ENCODE measurements at places on chromosomes 4 and X. TPM values are rescaled to one million over a fixed set of nuclear protein-coding genes. Genes with fewer than 3 reads are reported as not detected.

GRCh38 chr4:35695421-35695820, 548.9 kb downstream of the ARAP2 start:
- no peak for DNase-seq

DNA sequence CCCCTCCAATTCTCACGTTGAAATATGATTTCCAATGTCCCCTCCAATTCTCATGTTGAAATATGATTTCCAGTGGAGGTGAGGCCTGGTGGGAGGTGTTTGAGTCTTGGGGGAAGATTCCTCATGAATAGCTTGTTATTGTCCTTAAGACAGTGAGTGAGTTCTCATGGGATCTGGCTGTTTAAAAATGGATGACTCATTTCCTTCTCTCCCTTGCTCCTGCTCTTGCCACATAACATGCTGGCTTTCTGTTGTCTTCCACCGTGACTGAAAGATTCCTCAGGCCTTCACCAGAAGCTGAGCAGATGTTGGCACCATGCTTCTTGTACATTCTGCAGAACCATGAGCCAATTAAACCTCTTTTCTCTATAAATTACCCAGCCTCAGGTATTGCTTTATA, 346.8 kb upstream of the TECRL start:
- no peak for DNase-seq

DNA sequence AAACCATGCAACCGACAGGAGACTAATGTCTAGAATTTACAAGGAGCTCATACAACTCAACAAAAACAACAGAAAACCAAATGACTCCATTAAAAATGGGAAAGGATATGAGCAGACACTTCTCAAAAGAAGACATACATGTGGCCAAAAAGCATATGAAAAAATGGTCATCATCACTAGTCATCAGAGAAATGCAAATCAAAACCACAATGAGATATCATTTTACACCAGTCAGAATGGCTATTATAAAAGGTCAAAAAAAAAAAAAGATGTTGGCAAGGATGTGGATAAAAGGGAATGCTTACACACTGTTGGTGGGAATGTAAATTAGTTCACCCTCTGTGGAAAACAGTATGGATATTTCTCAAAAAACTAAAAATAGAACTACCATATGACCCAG, 50.5 kb upstream of the CHRDL1 start:
- no peak for DNase-seq

GRCh38 chr4:184655889-184656869, 6.6 kb downstream of the PRIMPOL start:
- no peak for DNase-seq

The AMBN gene
- total RNA-seq: not detected

The FAT4 gene
- total RNA-seq: 25.1 TPM

DNA sequence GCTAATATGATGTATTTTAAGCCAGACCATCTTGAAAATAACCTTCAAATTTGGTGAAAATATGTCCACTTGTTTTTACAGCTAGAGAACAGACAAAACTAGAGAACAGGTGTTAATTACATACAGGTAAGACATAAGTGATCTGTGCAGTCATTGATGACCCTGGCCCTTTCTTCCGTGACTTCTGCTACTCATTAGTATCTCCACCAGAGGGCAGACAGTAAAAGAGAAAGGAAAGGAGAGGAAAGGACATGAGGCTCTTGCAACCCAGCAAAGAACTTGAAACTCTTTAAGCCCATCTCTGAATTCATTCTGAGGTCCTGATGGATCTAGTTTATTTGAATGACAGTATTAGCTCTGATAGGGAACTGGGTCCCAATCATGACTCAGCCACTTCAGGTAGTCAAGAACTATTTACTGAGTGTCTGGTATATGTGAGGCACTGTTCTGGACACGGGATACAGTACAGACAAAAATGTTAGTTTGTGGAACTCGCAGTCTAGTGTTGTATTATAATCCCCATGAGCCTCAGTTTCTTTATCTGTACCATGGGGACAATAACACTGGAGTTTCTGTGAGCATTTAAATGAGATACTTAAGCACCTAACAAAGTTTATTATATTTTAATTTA, 121.0 kb upstream of the TEX13D start:
- no peak for DNase-seq

GRCh38 chrX:151085207-151085606, 91.2 kb upstream of the GPR50 start:
- no peak for DNase-seq

DNA sequence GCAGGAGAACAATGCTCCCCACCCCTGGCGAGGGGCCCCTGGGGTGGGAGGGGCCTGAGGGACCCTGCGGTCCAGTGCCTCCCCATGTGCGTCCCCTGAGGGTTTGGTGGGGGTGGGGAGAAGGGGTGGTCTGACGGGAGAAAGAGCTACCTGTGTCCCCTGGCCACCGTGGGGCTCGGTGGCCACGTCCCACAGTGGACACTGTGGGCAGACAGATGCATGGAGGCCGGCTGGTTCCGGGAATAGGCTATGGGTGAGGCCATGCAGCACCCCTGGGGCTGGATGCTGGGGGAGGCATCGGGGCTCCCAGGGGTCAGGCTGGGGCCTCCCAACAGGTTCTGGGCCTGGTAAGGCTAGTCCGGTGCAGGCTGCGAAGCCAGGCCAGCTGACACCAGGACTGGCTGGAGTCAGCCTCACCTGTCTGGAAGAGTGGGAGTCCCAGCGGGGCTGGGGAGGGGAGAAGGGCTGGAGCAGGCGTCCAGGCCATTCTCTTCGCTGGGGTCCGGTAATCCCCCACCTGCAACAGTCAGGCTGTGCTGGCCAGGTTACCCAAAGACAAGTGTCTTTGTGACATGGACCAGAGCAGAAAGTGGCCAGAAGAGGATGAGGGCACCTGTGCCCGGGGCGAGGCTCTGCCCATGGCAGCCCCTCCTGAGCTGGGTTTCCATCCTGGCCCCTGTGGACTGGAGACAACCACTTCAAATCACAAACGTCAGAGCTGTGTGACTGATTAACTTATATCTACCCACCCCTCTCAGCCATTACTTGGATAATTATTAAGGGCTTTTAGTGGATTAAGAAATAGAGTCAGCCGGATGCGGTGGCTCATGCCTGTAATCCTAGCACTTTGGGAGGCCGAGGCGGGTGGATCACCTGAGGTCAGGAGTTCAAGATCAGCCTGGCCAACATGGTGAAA, 1.4 kb upstream of the FAM53A start:
- DNase-seq: peak; percentile 24

- DNase-seq: no peak
Measured at GRCh38 chr4:100461807-100462605, 55.8 kb downstream of the EMCN start.

DNA sequence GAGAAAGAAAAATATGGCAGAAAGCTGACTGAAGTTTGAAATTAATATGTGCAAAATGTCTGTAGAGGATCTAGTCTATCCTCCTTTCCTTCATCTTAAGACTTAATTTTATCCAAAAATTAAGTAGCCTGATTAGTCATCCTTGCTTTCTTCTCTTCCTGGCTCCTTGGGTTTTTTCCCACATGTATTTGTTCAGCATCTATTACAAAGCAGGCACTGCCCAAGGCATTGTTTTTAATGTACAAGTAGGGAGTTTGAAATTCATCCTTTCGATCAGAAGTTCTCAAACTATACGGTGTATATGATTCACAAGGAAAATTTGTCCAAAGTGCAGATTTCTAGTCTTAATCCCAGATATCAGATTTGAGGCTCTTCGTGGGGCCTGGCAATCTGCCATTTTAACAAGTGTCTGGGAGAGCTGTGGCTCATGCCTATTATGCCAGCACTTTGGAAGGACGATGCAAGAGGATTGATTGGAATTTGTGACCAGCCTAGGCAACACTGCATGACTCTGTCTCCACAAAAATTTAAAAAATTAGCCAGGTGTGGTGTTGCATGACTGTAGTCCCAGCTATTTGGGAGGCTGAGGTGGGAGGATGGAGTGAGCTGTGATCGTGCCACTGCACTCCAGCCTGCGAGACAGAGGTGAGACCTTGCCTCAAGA, 19.4 kb upstream of the YTHDC1 start:
- DNase-seq: no peak

The CPLX1 gene
- 15.1 TPM for total RNA-seq

The SMR3B gene
- not detected for total RNA-seq

The IL1RAPL1 gene
- 6.2 TPM for total RNA-seq

DNA sequence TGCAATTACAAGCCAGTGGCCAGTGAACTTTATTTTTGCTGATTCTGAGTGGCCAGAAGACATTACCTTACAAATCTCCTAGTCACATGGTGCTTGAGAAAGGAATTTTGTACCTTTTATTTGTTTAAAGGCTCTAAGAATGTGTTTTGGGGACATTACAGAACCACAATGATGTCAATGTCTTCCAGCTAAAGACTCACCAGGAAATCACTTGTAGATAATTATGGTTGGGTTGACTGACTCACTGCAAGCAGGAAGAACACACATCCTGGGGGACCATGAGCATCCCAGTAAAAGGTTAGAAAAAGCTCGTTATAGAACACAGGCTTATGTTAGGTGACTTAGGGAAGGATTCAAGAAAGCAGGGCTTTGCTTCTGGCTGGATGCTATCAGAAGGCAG, 119.4 kb upstream of the FAM9B start:
- no peak for DNase-seq

GRCh38 chr4:59222221-59222620, 1977.9 kb upstream of the ADGRL3 start:
- DNase-seq: no peak

- no peak for DNase-seq
Measured at GRCh38 chr4:53536328-53536727, 55.0 kb downstream of the LNX1 start.

GRCh38 chr4:108953941-108954340, 191.1 kb upstream of the ETNPPL start:
- no peak for DNase-seq

The NSUN7 gene
- total RNA-seq: 12.2 TPM

The EXOC1L gene
- not detected for total RNA-seq

- DNase-seq: no peak
Measured at GRCh38 chr4:112510291-112511092, 5.5 kb downstream of the NEUROG2 start.

- DNase-seq: no peak
Measured at GRCh38 chrX:131779306-131779705, 235.4 kb downstream of the OR13H1 start.

DNA sequence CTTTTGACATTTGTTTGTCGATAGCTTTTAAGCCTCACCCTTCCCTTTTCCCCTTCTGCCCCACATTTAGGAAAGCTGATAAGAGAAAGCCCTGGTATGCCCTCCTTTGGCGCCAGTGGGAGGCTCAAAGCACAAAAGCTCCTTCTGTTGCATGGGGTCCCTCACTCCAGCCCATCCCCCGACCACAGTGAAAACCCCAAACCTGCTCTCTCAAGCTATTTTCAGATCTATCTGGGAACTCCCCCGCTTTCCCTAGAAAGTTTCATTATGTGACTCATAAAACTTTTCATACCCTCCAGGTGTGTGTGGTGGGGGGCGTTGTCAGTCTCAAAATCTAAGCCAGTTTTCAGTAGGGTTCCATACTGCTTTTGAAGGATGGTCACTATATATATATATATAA, 259.0 kb upstream of the PCDH7 start:
- DNase-seq: no peak

- no peak for DNase-seq
Measured at GRCh38 chrX:139751053-139751452, 43.1 kb upstream of the MCF2 start.

DNA sequence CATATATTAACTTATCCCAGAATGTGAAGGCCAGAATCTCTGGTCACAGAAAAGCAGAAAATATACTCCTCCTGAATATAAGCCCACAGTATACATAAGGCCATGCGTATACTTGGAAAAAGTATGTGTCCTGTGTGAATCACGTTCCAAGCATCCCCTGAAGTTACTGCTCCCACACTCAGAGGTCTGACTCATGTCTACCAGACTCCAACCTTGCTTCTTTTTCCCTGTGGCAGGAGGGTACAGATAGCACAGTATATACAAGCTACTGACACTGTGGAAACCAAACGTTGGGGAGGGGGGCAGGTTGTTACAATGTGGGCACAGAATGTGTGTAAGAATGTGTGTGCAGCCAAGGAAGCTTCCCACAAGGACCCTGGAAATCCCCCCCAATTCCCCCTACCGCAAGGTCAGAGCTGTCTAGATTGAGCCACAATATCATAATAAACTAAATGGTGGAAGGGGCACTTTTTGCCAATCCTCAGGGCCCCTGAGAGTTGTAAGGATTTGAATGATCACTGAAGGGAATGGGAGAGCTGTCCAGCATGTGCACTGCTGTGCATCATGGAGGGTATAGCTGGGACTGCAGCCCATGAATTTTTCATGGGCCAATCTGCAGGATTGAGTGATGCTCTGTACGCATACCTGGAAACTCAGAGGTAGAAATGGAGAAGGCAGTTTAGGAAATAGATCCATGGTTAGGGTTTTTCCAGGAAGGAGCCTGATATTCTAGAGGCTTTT, 7.4 kb upstream of the RELL1 start:
- no peak for DNase-seq

The MID1 gene
- 26.9 TPM for total RNA-seq

GRCh38 chr4:48329193-48329592, 12.1 kb upstream of the SLAIN2 start:
- DNase-seq: no peak

The HPSE gene
- 3.1 TPM for total RNA-seq

- DNase-seq: no peak
Measured at GRCh38 chr4:114780205-114780604, 181.6 kb downstream of the UGT8 start.

GRCh38 chr4:88728146-88728545, 30.5 kb upstream of the NAP1L5 start:
- no peak for DNase-seq

The NPY2R gene
- total RNA-seq: not detected

- DNase-seq: no peak
Measured at GRCh38 chr4:98686847-98687246, 28.4 kb upstream of the TSPAN5 start.

The S100G gene
- total RNA-seq: not detected

- peak; percentile 70 for DNase-seq
Measured at GRCh38 chr4:104490770-104491480, 3.8 kb downstream of the CXXC4 start.

- DNase-seq: no peak
Measured at GRCh38 chr4:147325571-147325981, 155.3 kb upstream of the EDNRA start.

DNA sequence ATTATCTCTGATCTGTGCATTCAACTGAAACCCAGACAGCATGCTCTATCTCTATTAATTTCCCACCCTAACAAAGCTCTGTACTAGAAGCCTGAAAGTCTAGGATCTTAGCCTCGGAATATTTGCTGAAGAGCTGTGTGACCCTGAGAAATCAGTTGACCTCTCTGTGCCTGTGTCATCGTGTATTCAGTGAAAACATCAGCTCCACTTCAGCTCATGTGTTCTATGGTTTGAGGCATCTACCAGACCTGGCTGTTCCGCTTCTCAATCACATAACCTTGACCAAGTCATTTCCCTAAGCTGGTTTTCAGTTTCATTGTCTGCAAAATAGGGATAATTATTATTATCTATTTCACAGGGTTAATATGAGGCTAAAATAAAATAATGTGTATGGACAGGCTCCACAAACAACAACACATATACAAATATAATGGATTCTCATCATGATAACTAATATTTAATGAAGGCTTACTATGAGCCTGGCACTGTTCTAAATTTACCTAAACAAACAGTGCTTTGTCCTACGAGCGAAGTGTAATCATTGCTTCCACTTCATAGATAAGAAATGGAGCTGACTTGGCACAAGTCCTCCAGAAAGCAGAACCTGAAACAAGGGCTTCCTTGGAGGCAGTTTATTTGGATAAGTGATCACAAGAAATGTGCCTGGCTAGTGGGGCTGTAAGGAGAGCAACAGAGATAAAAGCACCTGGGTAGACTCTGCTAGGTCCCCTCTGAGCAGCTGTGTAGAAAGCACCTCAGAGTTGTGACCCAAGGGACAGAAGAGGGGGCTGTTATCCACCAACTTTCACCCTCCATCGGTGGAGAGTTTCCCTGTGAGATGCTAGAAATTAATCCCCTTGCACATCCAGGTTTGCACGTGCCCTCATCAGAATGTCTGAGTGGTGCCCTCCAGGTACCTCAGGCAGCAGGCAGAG, 356.9 kb downstream of the RAB28 start:
- no peak for DNase-seq

Data from uterus (tissue), 4 donors.